ENCODE measurements at places on chromosomes 2 and 18. TPM values are rescaled to one million over a fixed set of nuclear protein-coding genes. Genes with fewer than 3 reads are reported as not detected.

PAX8 gene
- 2.3 TPM for total RNA-seq

- peaks cover 14% of the 10 kb centered on the region for H3K36me3 ChIP-seq
- DNase-seq, result no peak
- H3K4me3 ChIP-seq, result no peak overlapping the region
- H3K4me1 ChIP-seq, result peaks cover 19% of the 10 kb centered on the region
- H3K27ac ChIP-seq, result no peak overlapping the region
- peaks cover 6% of the 10 kb centered on the region for H3K27me3 ChIP-seq
These were observed 7.1 kb downstream of the NEURL3 start for GRCh38 chr2:96498021-96498431.

CROCC2 gene
- total RNA-seq, result not detected

SIX3 gene
- not detected for total RNA-seq

DNA sequence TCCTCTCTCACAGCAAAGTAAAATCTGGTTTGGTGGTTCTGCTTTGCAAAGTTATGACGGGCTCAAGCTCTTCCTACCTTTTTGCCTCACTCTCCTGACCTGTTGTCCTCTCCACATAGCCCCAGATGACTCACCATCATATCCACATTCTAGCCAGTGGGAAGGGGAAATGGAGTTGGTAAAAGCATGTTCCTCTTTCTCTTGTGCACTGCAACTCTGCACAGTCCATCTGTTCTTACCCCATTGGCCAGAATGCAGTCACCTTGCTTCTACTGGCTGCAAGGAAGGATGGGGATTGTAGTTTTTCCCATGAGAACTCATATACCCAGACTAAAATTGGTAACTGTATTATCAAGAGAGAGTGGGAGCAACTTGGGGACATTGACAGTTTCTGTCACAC is 50.4 kb upstream of the SMIM21 start:
- peaks cover 2% of the 10 kb centered on the region for H3K27me3 ChIP-seq
- DNase-seq, result no peak
- H3K4me1 ChIP-seq, result no peaks in the 10 kb centered on the region
- H3K36me3 ChIP-seq, result no peaks in the 10 kb centered on the region

Data from activated naive CD8-positive, alpha-beta T cell treated with anti-CD3 and anti-CD28 coated beads for 36 hours (primary cell).